ENCODE measurements at places on chromosomes 12 and 14.

- DNase-seq, result no peak
These were observed 9.1 kb upstream of the GLT1D1 start for GRCh38 chr12:128844031-128844635.

DNA sequence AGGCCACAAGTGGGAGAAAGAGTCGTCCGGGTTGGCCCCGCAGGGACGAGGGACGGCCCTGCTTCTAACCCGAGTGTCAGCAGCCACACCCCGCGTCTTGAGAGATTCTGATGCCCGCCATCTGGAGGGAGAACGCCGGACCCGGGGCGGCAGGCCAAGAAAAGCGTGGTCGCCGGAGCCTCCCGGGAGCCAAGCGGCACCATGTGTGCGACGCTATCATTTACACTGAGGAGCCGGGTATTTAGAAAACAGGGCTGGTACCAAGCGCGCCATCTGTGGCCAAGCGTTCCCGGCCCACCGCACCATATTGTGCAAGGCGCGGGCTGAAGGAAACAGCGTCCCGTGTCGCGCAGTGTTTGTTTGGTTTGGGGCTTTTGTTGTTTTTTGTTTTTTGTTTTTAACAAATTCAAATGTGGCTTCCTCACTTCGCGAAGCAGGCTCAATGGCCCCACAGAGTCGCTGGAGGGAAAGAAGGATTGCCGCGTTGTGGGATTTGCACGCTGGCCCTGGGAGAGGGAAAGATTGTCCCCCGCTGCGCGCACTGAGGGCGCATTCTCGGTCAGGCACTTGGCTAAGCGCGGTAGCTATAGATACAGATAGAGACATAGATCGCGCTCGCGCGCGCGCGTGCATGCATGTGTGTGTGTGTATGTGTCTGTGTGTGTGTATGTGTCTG lies 153.8 kb downstream of the BCL11B start:
- no peak for DNase-seq

- no peak for DNase-seq
These were observed 235.8 kb downstream of the SSPN start for GRCh38 chr12:26431211-26431610.

DNA sequence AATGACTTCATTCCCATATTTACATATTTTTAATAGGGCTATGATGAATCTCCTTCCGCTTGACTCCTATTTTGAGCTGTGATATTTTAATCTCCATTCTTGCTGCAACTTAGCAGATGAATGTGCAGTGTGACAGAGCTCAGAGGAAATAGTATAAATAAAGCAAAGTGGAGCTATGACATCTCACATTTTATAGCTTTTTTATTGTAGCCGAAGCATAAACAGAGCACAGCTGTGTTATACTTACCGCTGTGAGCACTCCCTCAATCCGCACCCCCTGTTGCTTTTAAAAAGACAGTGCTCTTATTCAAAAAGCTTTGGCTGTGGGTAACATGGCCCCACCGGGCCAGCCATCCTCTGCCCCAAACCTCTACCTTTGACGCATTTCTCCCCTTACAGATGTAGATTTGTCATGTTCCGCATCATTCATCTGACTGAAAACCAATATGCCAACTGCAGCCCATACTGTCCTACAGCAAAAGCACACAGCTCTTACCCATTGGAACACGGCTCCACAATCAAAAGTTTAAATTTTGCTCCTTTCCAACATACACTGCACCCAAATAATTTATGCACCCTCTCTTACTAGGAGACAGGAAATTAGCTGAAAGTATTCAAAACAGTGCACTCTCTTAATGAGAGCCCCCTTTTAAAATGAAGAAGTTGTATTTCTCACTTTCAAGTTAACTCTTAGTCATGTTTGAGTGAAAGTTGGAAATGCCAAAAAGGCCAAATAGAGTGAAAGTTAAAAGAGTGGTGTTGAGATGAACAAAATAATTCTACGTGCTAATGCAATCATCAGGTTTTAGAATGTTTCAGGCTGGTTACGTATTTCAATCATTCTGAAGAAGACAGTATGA lies 429.3 kb upstream of the SOX5 start:
- no peak for DNase-seq

GRCh38 chr12:3726456-3726855 lies 26.5 kb downstream of the CRACR2A start:
- no peak for DNase-seq

- DNase-seq, result no peak
These were observed 13.3 kb downstream of the BEST3 start for GRCh38 chr12:69685810-69686209.

- DNase-seq, result no peak
These were observed 1.5 kb downstream of the PNMA1 start for GRCh38 chr14:73712540-73713180.

GRCh38 chr12:119117936-119118335 lies 60.8 kb upstream of the HSPB8 start:
- no peak for DNase-seq

DNA sequence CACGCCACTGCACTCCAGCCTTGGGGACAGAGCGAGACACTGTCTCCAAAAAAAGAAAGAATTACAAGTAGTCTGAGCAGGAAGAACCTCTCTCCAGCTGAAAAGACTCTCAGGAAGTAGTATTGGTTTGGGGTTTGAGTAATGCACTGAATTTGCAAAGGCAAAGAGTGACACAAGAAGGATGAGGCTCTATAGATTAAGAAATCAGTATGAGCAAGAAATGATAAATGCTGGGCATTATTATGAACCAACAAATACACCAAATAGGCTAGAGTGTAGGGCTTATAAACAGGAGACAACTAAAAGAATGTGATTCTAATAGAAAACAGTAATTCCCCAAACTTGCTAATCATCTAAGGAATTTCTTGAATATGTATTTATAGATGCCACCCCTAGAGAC lies 2.6 kb upstream of the SLC35E3 start:
- no peak for DNase-seq

- DNase-seq, result no peak
These were observed 12.7 kb downstream of the GCH1 start for GRCh38 chr14:54889919-54890318.

DNA sequence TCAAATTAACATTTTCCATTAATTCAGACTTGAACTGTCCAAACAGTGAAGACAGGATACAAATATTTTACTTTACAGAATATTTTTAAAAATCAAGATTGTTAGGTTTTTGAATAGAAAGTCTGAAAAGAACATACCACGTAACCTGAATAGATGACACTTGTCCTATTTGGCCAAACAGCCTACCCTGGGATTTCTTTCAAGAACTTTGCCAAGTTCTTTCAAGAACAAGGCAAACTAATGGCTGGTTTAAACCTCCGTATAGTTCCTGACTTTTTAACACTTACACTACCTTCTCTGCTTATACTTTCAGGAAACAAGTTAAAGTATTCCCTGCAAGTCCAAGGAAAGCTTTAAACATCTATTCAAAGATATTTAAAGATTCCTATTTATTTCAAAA lies 35.0 kb downstream of the MAP4K5 start:
- no peak for DNase-seq

- no peak for DNase-seq
These were observed 42.9 kb downstream of the ELK3 start for GRCh38 chr12:96237035-96237434.

- DNase-seq, result no peak
These were observed 13.7 kb downstream of the PGF start for GRCh38 chr14:74941676-74942097.

DNA sequence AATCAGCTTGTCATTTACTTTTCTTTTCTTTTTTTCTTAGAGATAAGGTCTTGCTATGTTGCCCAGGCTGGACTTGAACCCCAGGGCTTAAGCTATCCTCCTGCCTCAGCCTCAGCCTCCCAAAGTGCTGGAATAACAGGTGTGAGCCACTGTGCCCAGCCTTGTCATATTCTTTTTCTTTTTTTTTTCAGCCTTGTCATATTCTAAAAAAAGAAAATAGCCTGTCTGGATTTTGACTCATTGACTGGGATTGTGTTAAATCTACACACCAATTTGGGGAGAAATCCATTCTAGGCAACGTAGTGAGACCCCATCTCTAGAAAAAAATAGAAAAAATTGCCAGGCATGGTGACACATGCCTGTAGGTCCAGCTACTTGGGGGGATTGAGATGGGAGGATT lies 24.1 kb downstream of the ATP5MC2 start:
- DNase-seq, result no peak

GRCh38 chr14:78341827-78342389 lies 171.7 kb downstream of the NRXN3 start:
- DNase-seq, result no peak

DNA sequence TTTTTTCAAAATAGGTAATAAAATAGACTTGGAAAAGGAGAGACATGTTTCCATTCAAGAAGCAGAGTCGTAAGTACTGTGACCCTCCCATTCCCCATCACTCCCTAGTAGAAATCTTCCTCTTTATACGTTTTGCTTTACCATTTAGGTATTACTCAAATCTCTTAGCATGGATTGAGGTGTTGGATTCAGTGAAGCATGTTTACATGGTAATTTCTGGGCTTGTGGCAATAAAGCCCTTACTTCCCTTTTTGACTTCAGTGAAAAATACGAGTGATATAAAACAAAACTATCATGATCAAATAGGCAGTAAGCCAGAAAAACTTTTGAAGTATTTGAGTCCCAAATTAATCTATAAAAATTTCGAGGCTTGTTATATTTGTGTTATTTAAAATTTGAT lies 27.4 kb downstream of the RAB21 start:
- DNase-seq, result no peak

DNA sequence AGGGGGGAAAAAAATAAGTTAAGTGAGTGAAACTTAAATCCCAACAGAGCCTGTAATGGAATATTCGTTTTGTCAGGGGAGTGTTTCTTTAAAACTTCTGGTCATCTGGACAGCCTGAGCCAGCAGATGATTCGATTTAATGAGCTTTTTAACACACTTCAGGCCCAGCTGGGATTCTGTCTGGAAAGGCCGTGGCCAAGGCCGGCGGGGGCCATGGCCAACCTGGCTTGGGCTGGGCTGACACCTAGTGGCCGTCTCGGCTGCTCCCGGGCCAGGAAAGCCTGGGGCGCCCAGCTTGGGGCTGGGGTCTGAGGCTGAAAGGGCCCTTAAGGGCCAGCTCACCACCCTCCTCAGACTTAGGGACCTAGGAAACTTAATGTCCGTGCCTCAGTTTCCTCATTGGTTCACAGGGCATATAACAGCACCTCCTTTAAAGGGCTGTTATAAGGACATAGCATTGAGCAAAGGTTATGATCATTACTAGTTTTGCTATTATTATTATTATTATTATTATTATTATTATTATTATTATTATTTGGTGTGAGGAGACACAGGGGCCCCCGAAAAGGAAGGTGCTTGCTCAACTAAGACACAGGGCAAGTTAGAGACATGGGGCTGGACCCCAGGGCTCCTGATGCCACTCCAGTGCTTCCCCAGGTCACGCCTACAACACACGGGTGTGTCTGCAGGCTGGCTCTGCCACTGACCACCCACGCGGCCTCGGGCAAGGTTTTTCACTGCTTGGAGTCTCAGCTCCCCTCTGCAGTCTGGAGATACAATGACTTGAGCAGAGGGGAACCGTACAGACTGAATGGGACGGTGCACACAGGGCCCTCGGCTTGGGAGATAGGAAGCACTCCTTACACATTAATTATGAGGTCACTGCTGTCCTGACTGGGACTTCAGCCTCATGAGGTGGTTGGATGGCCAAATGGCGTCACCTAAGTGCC lies 84.0 kb downstream of the SYNE3 start:
- DNase-seq, result no peak

- DNase-seq, result no peak
These were observed 51.7 kb upstream of the RTL1 start for GRCh38 chr14:100955201-100955600.

DNA sequence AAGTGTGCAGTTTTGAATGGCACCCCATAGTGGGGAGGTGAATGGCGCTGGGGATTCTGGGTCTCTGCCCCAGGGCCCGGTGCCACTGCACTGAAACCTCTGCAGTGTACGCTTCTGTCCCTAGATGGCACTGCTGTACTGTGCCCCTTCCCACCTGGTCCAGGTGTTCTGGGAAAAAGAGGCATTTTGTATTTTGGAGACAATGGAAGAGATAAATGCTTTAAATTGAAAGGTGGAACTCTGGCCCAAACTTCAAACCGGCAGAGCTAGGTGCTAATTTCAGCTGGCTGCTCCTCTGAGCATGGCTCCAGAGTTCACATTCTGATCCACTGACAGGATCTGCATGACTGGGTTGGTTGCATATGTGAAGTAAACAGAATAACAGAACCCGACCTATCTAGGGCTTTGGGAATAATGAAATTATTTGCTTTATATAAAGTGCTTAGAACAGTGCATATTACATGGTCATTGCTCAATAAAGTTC lies 52.2 kb downstream of the KRT80 start:
- no peak for DNase-seq

DNA sequence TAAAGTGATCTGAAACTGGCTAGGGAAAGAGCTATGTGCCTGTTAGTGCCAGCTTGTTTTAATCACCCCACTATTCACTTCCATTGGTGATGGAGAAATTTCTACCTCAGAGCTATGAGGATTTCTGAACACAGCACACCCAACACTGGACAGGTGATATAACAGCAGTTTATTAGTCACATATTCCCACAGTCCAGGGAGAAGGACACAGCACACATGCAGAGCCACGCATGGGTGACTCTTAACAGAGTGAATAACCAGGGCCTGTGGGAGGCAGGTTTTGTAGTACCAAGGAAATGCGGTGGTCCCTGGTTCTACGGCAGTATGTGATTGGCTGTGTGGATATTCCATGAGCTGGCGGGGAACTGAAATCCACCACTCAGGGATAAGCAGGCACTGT lies 455.1 kb downstream of the BTG1 start:
- no peak for DNase-seq

DNA sequence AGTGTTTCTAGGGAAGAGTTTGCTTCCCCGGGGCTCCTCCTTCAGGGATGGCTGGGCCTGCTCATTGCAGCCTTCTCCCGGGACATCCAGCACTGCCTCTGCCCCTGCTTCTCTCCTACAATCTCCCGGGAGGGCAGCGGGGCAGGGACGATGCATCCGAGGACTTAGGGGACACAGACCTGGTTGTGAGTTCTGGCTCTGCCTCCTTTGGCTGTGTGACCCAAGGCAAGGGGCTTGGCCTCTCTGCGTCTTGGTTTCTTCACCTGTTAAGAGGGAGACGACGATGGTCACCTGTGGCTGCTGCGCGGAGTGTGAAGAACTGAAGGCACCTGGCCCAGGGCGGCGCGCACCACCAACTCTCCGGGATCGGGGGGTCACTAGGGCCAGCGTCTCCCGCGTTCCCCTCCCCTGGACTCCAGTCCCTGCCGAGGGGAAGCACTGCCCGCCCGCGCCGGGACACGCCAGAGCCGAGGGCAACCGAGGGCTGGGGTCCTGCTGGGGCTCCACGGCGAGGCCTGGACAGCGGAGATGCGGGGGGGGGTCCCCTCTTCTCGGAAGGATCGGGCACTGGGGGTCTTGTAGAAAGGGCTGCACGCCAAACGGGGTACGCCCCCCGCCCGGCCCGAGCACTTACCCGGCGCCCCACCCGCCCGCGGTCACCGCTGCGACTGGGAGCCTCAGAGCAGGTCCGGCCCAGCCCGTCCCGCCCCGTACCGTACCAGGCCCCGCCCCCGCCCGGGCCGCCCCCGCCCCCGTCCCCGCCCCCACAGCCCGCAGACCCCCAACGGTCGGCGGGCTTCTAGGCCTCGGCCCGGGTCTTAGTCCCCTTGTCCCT lies at the start of gene HVCN1:
Gene HVCN1 (minus strand): TSS at position 670 of the 835 bp plus-strand sequence. CDS start 5,870 bp downstream, outside the sequence.
- no peak for DNase-seq
